ENCODE measurements at places on chromosomes 1 and 21.

DNA sequence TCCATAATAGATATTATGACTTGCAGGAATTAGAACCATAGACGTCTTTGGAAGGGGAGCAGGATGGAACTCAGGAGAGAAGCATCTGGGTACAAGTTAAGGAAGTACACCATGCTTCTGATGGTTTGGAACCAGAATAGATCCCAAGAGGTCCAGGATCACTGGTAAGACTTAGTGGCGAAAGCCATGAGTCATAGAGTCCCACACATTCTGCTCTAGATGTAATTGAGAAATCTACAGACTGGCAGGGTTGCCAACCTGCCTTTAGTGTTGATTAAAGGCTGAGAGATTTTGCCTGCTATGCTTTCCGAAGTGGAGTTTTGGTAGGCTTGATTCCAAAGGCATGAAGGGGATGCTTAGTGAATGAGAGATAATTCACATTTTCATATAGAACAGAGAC lies 57.1 kb upstream of the C1orf87 start:
- DNase-seq, result no peak

GRCh38 chr1:32701421-32701911 lies 1.1 kb downstream of the SYNC start:
- DNase-seq, result no peak

GRCh38 chr1:56569661-56570060 lies 9.7 kb downstream of the PLPP3 start:
- DNase-seq, result no peak

DNA sequence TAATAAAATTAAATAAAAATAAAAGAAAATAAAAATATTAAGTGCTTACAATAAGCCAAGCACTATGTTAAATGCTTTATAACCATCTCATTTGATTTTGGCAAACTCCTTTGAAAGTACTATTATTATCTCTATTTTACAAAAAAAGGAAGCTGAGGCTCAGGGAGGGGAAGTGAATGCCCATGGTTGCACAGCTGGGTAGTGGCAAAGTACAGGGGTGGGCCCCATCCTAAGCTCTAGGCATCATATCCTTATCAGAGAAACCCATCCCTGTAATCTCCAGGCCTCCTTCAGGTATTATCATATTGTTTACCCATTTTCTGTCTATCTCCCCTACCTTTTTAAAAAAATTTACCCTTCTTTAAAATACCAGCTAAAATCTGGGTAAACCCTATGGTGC lies 2.3 kb upstream of the MED18 start:
- no peak for DNase-seq

- no peak for DNase-seq
Observed at GRCh38 chr1:90989302-90989701, 32.5 kb downstream of the ZNF644 start.

- DNase-seq, result no peak
Observed at GRCh38 chr1:75035536-75035935, 98.7 kb upstream of the LHX8 start.

DNA sequence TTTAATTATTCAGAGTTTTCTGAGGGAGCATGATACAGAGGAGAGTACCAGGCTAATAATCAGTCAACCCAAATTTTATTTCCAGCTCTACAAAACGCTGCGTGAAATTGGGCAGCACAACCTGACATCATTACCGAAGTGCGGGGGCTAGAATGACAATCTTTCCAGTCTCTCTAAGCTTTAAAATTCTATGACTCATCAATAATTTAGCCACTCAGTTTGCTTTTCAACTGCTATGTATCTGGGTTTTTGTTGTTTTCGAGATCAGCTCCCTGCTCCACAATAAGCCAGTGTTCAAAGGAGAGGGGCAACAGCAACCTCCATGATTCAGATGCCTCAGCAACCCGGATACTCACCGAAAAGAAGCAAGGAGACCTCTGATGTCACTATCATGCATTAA lies 13.9 kb downstream of the SORT1 start:
- no peak for DNase-seq

DNA sequence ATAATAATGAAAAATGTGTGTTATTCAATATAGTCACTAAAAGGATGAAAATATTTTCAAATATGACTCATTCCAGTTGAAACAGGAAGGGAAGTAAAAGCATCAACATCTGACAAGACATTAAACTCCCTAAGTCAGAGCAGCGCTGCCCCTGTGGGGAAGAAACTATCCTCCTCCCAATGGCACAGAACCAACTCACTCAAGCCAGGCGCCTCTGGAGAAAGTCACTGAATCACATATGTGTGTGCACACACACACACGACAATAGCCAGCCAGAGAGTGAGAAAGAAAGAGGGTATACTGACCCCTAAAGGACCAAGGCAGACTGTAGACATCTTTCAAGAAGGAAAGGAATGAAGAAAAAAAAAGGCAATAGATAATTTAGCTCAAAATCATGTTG lies 126.9 kb downstream of the SETD4 start:
- DNase-seq, result peak; percentile 37

- no peak for DNase-seq
Observed at GRCh38 chr1:235023711-235024439, 104.8 kb downstream of the TOMM20 start.

DNA sequence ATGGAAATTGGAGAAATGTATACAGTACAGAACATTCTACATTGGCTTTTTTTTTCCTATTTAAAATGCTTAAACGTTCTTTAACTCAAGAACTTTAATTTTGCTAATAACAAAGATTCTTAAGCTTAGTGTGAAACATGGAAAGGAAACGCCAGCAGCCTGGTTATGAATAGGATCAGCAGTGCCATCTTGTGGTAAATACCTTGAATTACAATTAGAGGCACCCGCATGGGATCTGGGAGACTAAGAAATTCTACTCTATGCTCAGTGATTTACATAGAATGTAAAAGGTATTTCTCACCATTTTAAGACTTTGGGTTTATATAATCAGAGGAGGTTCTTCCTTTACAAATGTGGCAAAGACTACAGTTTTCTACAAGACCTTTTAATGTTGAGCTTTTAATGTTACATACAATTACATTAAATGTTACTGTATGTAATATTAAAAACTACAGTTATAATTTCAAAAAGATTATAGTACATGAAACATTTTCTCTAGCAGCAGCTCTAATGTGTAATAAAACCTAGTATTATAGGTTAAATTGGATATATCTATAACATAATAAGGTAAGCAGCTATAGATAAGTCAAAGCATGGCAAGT lies 32.1 kb upstream of the APOBEC4 start:
- peak; percentile 42 for DNase-seq

- DNase-seq, result no peak
Observed at GRCh38 chr1:240611619-240612480, at the start of gene GREM2. Gene GREM2, minus strand, starts transcription at chr1:240612155. Its CDS starts 118,680 bp downstream, at chr1:240493475.

GRCh38 chr21:39182016-39182415 lies 1.2 kb downstream of the PSMG1 start:
- no peak for DNase-seq

DNA sequence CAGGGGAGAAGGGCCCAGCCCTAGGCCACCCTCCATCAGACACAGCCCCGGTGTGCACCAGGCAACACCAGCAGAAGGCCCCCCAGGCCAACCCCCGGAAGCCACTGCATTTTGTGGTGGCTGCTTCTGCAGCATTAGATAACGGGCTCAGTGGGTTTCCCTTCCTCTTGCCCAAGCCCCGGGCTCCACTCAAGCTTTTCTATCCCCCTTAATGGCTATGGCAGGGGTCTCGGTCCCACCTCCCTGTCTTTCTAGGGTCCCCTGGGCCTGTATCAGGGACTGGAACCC lies 18.9 kb downstream of the C1orf174 start:
- no peak for DNase-seq

DNA sequence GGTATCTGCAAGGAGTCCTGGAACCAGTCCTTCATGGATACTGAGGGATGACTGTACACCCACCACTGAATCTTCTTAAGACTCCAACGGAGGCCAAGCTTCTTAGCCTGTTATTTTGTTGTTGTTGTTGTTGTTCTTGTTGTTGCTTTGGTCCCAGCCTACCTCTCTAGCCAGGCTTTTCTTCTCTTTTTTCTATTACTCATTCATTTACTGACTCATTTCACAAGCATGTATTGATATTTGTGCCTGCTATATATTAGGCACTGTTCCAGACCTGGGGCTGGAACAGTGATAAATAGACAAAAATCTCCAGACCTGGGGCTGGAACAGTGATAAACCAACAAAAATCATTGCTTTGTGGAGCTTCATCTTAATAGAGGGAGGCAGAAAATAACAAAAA lies 20.4 kb downstream of the CENPF start:
- DNase-seq, result no peak

DNA sequence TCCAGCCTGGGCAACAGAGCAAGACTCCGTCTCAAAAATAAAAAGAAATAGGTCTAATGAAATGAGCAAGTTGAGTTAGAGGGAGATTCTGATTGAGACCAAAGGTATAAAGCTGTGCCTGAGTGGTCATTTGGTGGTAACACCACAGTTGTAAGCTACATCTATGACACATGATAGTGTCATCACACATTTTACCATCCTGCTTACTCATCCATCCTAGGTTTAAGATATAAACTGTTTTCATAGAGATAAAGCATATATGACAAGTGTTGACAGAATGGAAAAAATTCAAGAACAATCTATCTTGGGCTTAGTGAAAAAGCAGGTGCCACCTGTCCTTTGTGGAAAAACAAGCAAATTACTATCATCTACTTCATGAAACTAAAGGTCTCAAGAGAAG lies 7.1 kb upstream of the CFAP141 start:
- no peak for DNase-seq

DNA sequence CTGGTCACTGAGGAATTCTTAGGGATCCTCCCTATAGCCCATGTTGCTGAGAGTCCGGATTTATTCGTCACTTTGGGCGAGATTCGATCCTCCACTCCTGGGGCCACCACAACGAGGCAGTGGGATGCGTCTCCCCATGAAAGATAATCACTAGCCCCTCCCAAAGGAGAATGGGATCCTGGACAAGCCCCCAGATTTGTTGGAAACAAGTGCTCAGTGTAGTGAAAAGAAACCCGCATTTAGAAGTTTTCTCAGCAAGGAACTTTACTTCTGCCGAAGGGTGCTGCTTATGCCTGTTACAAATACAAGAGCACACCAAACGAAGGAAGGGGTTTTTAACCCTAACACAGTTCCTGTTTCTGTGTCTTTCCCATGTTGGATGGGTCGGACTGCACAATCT lies 83.3 kb downstream of the ZFYVE9 start:
- DNase-seq, result no peak

GRCh38 chr1:183096894-183097293 lies 73.7 kb downstream of the LAMC1 start:
- no peak for DNase-seq

- no peak for DNase-seq
Observed at GRCh38 chr1:33473900-33474299, 1.5 kb downstream of the ZSCAN20 start.

GRCh38 chr1:11341901-11342552 lies 69.0 kb downstream of the UBIAD1 start:
- no peak for DNase-seq

All from glomerular endothelial cell (primary cell).